Large intestine (tissue), 12 donors: ENCODE measurements at places on chromosomes 1 and 21. TPM values are rescaled to one million over a fixed set of nuclear protein-coding genes. Genes with fewer than 3 reads are reported as not detected.
A peak's percentile ranks its signal among the peaks of the same experiment; 100 is the strongest.

GRCh38 chr1:21573971-21574465 is 64.8 kb downstream of the ALPL start:
- no peak overlapping the region for H3K27ac ChIP-seq
- H3K36me3 ChIP-seq, result no peaks in the 10 kb centered on the region
- peak; percentile 60 for DNase-seq
- peaks cover 6% of the 10 kb centered on the region for H3K4me1 ChIP-seq

The FAM72C gene
- 1.6 TPM for polyA plus RNA-seq

GRCh38 chr1:9441451-9442133 is 97.7 kb upstream of the SLC25A33 start:
- no peak for DNase-seq
- peaks cover 64% of the 10 kb centered on the region for H3K4me1 ChIP-seq
- no peak overlapping the region for H3K4me3 ChIP-seq
- H3K27ac ChIP-seq, result peak overlapping the region; percentile 87
- no peaks in the 10 kb centered on the region for H3K36me3 ChIP-seq

The RAB29 gene
- 121 TPM for polyA plus RNA-seq

The PIGP gene
- polyA plus RNA-seq, result 36.8 TPM

The FAM131C gene
- polyA plus RNA-seq, result 1.1 TPM

DNA sequence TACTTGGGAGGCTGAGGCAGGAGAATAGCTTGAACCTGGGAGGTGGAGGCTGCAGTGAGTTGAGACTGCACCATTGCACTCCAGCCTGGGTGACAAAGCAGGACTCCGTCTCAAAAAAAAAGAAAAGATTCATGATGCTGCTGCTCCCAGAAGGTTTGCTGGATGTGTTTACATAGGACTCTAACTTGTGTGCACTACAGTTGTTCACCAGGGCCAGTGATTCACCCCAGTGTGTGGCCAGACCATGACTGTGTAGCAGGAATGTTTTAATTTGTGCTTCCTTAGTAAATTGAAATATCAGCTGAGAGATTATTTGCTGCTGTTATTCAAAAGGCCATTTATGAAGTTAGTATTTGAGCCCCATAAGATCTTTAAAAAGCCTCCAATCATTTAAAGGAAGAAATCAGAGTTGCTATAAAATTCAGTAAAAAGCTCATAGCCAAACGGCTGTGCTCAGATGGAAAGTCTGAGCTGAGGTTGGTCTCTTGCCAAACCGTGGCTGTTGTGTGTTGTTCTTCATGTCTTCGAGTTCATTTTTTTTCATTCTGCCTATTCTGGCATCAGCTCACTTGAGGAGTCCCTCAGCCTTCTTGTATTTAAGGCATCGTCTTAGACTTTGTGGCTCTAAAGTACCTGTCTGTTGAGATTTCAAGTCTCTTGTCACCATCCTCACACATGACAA is 18.1 kb upstream of the PGD start:
- H3K27me3 ChIP-seq, result no peaks in the 10 kb centered on the region
- H3K4me1 ChIP-seq, result peaks cover 6% of the 10 kb centered on the region
- H3K36me3 ChIP-seq, result peaks cover 30% of the 10 kb centered on the region
- H3K27ac ChIP-seq, result no peak overlapping the region
- no peak overlapping the region for H3K4me3 ChIP-seq

DNA sequence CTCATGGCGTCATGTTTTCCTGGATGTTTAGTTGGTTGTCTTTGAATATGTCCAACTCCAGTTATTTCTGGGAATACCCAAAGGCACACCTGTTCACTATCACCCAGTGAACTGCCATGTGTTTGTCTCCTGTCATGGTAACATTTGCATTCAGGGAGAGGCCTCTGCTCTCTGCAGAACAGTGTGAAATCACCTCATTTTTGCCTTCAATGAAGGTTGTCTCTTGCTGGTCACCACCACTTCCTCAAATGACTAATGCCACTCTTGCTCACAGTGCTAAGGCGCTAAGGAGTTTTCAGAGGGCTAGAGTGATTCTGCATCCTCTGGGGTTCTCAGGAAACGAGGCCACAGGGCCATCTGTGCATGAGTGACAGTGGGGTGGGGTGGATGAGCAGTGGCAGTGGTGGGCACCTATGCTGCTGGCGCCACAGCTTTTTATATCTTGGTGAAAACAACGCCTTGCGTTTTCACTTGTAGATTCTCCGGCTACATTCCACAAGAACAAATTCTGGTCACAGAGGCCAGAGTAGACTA is 60.0 kb upstream of the ATP5PO start:
- H3K36me3 ChIP-seq, result no peaks in the 10 kb centered on the region
- no peak overlapping the region for H3K27ac ChIP-seq
- peak; percentile 31 for DNase-seq
- H3K4me1 ChIP-seq, result peaks cover 23% of the 10 kb centered on the region
- H3K4me3 ChIP-seq, result no peak overlapping the region

- peaks cover 20% of the 10 kb centered on the region for H3K27me3 ChIP-seq
- H3K36me3 ChIP-seq, result peaks cover 60% of the 10 kb centered on the region
- peaks cover 4% of the 10 kb centered on the region for H3K4me1 ChIP-seq
- no peak overlapping the region for H3K27ac ChIP-seq
- no peak for DNase-seq
- no peak overlapping the region for H3K4me3 ChIP-seq
Measured at GRCh38 chr1:156241311-156241811, 623 bp upstream of the BGLAP start.

DNA sequence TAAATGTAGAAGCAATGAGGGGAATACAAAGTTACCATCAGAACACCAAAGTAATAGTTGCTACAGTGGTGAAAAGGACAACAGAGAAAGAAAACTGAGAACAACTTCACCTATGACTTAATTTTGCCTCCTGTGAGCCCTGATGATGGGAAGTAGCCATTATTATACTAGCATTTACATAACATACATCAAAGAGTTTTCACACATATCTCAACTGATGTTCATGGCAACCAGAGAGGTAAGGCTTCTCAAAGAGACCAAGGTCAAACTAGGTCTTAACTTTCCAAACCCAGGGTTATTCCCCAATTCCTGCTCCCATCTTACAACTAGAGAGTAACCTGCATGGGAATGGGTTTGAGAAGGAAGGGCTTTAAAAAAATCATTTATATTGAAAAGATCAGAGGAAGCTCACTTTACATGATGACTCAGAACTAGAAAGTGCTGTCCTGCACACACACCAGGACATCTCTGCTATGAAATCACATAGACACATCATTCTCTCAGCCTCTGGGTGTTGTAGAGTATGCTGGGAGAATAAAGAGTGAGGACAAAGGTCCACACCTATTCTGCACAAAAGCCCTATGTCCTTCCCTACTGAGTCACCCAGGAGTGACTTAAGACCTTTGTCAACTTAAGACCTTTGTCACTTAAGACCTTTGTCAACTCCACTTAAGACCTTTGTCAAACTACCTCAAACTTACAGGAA is 179.7 kb downstream of the TNFSF18 start:
- no peaks in the 10 kb centered on the region for H3K4me1 ChIP-seq
- no peaks in the 10 kb centered on the region for H3K27me3 ChIP-seq
- H3K36me3 ChIP-seq, result no peaks in the 10 kb centered on the region
- DNase-seq, result peak; percentile 42
- H3K4me3 ChIP-seq, result no peak overlapping the region

DNA sequence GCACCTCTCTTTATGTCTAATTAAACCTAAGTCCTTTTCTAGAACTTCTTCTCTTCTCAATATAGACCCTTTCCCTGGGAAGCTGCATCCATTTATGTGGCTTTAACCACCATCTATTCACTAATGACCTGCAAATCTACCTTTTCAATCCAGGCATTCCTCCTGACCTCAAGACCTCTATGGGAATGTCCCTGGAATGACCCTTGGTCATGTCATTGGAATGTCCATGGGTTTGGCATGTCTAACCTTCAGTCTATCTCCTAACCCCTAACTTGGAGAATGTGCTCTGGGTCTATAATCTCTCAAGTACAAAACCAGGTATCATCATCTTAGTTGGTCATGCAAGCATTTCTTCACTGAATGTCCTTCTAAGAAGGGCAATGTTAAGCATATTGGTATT is 196.1 kb downstream of the KCNH1 start:
- no peak overlapping the region for H3K4me3 ChIP-seq
- H3K4me1 ChIP-seq, result no peaks in the 10 kb centered on the region
- H3K27me3 ChIP-seq, result no peaks in the 10 kb centered on the region
- H3K27ac ChIP-seq, result no peak overlapping the region

GRCh38 chr1:13682444-13682843 is 17.5 kb upstream of the PRDM2 start:
- H3K27me3 ChIP-seq, result peaks cover 2% of the 10 kb centered on the region
- no peak overlapping the region for H3K27ac ChIP-seq
- no peak overlapping the region for H3K4me3 ChIP-seq
- no peak for DNase-seq

The C1orf56 gene
- 7.0 TPM for polyA plus RNA-seq

- no peak overlapping the region for H3K4me3 ChIP-seq
- H3K27ac ChIP-seq, result no peak overlapping the region
- H3K36me3 ChIP-seq, result no peaks in the 10 kb centered on the region
- H3K27me3 ChIP-seq, result no peaks in the 10 kb centered on the region
- no peaks in the 10 kb centered on the region for H3K4me1 ChIP-seq
- no peak for DNase-seq
Measured at GRCh38 chr1:216740331-216740730, 17.1 kb upstream of the ESRRG start.

GRCh38 chr1:112675728-112676381 is 1.4 kb downstream of the MOV10 start:
- peaks cover 14% of the 10 kb centered on the region for H3K36me3 ChIP-seq
- no peaks in the 10 kb centered on the region for H3K27me3 ChIP-seq
- peaks cover 11% of the 10 kb centered on the region for H3K4me1 ChIP-seq
- no peak for DNase-seq

GRCh38 chr1:18948048-18948912 is 8.2 kb downstream of the IFFO2 start:
- no peak overlapping the region for H3K4me3 ChIP-seq
- H3K27ac ChIP-seq, result peak overlapping the region; percentile 76
- DNase-seq, result no peak
- peaks cover 2% of the 10 kb centered on the region for H3K27me3 ChIP-seq
- peaks cover 34% of the 10 kb centered on the region for H3K4me1 ChIP-seq

GRCh38 chr1:39214021-39214713 is 9.7 kb downstream of the MACF1 start:
- H3K27me3 ChIP-seq, result no peaks in the 10 kb centered on the region
- peak overlapping the region; percentile 20 for H3K27ac ChIP-seq
- peaks cover 22% of the 10 kb centered on the region for H3K4me1 ChIP-seq

The CHRM3 gene
- polyA plus RNA-seq, result 9.5 TPM

The WLS gene
- 63.3 TPM for polyA plus RNA-seq

The MIS18A gene
- polyA plus RNA-seq, result 15.4 TPM

GRCh38 chr1:19597496-19598309 is 46.4 kb upstream of the NBL1 start:
- peak; percentile 78 for DNase-seq
- H3K27ac ChIP-seq, result peak overlapping the region; percentile 87
- peaks cover 12% of the 10 kb centered on the region for H3K4me1 ChIP-seq
- peak overlapping the region; percentile 65 for H3K4me3 ChIP-seq

DNA sequence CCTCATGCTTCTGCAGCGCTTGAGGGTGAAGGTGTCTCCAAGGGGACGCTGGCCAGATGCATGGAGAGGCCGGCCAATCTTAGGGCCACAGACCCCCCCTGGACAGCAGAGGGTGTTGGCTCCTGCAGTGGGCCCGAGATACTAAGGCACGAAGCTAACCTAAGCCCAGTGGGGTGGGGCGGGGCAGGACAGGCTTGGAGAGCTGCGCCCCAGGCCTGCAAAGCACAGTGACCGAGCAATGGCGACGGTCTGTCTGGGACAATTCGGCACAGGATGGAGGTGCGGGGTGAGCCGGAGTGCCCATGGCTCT is 1.3 kb downstream of the FNDC10 start:
- no peak overlapping the region for H3K4me3 ChIP-seq
- no peak overlapping the region for H3K27ac ChIP-seq
- peaks cover 85% of the 10 kb centered on the region for H3K27me3 ChIP-seq
- DNase-seq, result no peak
- no peaks in the 10 kb centered on the region for H3K4me1 ChIP-seq

GRCh38 chr1:35745124-35745730 is 24.6 kb downstream of the CLSPN start:
- no peak overlapping the region for H3K4me3 ChIP-seq
- H3K27ac ChIP-seq, result no peak overlapping the region
- DNase-seq, result no peak
- no peaks in the 10 kb centered on the region for H3K27me3 ChIP-seq
- no peaks in the 10 kb centered on the region for H3K4me1 ChIP-seq

- H3K4me1 ChIP-seq, result peaks cover 17% of the 10 kb centered on the region
- DNase-seq, result peak; percentile 20
- peak overlapping the region; percentile 64 for H3K4me3 ChIP-seq
- H3K27ac ChIP-seq, result peak overlapping the region; percentile 84
- no peaks in the 10 kb centered on the region for H3K27me3 ChIP-seq
Measured at GRCh38 chr1:2391931-2392509, 379 bp downstream of the RER1 start.

The C1orf21 gene
- 59.4 TPM for polyA plus RNA-seq

The PEAR1 gene
- polyA plus RNA-seq, result 5.9 TPM

DNA sequence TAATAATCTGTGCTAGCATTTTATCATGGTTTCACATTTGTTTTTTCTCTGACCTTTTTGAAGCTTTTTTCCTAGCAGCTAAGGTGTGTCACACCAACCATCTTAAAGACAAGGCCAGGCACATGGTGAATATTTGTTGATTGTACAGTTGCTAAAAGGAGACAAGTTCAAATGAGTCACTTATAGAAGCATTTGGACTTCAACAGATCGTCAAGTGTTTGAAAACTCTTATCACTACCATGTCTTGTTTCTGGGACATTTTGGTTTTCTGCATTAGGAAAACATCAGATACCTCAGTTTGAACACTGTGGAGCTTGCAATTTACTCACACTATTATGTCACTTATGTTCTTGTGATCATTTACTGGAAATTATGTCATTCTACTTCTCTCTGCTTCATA is 407.3 kb downstream of the USP25 start:
- DNase-seq, result no peak
- no peak overlapping the region for H3K4me3 ChIP-seq
- no peaks in the 10 kb centered on the region for H3K27me3 ChIP-seq
- no peaks in the 10 kb centered on the region for H3K4me1 ChIP-seq

DNA sequence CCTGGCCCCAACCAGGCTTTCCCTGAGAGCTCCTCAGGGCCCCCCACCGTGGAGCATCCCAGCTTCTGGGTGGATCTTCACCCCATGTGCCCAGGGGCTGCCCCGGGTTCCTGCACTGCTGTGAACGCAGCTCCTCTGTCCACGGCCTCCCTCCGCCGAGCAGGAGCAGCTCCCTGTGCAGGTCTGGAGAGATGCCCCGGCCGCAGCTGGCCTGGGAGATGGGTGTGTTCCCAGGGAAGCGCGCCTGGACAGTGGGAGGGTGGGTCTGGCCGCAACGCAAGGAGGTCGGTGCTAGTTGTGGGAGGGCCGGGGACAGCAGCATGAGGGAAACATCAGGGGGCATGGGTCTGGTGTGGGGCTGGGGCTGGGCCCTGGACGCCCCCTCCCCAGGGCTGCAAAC is 71.3 kb downstream of the MORN1 start:
- no peaks in the 10 kb centered on the region for H3K36me3 ChIP-seq
- no peak for DNase-seq
- H3K27ac ChIP-seq, result no peak overlapping the region
- H3K4me1 ChIP-seq, result peaks cover 27% of the 10 kb centered on the region
- no peak overlapping the region for H3K4me3 ChIP-seq

GRCh38 chr1:58942759-58943191 is 158.9 kb upstream of the JUN start:
- no peak overlapping the region for H3K4me3 ChIP-seq
- H3K27me3 ChIP-seq, result no peaks in the 10 kb centered on the region
- H3K4me1 ChIP-seq, result peaks cover 5% of the 10 kb centered on the region
- no peak for DNase-seq
- H3K36me3 ChIP-seq, result no peaks in the 10 kb centered on the region

- H3K36me3 ChIP-seq, result peaks cover 54% of the 10 kb centered on the region
- H3K4me1 ChIP-seq, result peaks cover 17% of the 10 kb centered on the region
- H3K27me3 ChIP-seq, result no peaks in the 10 kb centered on the region
- peak overlapping the region; percentile 81 for H3K27ac ChIP-seq
- no peak overlapping the region for H3K4me3 ChIP-seq
Measured at GRCh38 chr1:183893561-183894289, 88.8 kb downstream of the RGL1 start.

The CD247 gene
- 7.4 TPM for polyA plus RNA-seq

The CR1 gene
- polyA plus RNA-seq, result 0.66 TPM
